CD4-positive, alpha-beta T cell (primary cell): ENCODE measurements at places on chromosomes 2 and 18.

- DNase-seq = no peak
These were observed 139.8 kb upstream of the HS6ST1 start for GRCh38 chr2:128458505-128458904.

DNA sequence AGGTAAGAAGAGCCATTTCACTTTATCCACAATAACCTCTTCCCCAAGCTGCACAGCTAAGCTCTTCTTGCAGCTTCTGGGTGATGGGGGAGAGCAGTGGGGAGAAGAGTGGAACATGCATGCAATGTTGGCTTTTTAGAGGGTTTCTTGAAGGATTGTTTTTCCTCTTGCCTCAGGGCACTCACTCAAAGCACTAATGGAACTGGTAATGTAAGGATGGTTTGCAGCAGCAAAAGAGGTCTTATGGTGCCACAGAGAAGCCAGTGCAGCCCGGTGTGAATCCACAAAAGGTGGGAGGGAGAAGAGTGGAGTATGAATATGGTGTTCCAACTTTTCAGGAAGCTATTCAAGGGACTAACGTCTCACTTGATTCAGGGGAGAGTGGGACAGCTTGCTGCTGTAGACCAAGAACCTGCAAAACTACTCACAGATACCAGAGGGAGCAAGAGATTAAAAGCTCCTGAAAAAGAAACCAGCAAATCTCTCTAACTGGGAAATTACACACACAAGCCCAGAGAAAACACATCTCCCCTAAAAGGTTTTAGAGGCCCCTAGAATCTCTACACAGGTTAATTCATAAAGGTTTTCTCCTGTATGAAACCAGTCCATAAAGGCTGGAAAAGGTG is 116.4 kb downstream of the CHN1 start:
- no peak for DNase-seq

GRCh38 chr2:88450186-88450585 is 2.3 kb downstream of the FOXI3 start:
- no peak for DNase-seq

DNA sequence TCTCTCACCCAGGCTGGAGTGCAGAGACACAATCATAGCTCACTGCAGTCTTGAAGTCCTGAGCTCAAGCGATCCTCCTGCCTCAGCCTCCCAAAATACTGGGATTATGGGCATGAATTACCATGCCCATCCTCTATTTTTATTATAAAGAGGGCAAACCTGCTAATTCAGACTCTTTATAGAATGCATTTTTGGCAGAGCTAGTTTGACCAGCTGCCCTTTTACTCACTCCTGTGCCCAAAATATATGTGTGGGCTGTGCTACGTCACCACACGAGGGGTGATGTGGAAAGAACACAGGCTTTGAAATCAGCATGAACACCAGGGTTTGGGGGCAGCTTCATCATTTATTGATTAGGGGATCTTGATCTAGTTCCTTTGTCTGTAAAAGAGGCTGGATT is 137.8 kb downstream of the CLIP4 start:
- DNase-seq = no peak
